Activated CD8-positive, alpha-beta T cell treated with anti-CD3 and anti-CD28 coated beads for 36 hours (primary cell): ENCODE measurements at places on chromosomes 13 and 19. TPM values are rescaled to one million over a fixed set of nuclear protein-coding genes. Genes with fewer than 3 reads are reported as not detected.

The LRRC25 gene
- total RNA-seq: not detected

GRCh38 chr19:32879741-32880140, 10.2 kb upstream of the SLC7A9 start:
- no peak for DNase-seq

GRCh38 chr13:31352467-31352866, 152.7 kb downstream of the B3GLCT start:
- DNase-seq: no peak

The ZNF805 gene
- total RNA-seq: 7.8 TPM

The FDX2 gene
- 14.3 TPM for total RNA-seq

The IFNL1 gene
- total RNA-seq: not detected

The TEX26 gene
- total RNA-seq: not detected

GRCh38 chr13:95067303-95067702, 233.9 kb downstream of the ABCC4 start:
- DNase-seq: no peak

GRCh38 chr19:52094526-52095130, 937 bp downstream of the ZNF841 start:
- peak; percentile 14 for DNase-seq

- DNase-seq: peak; percentile 12
Observed at GRCh38 chr13:100707818-100708740, 33.5 kb upstream of the TMTC4 start.

The USF2 gene
- total RNA-seq: 115 TPM

GRCh38 chr13:22487932-22488331, 692.8 kb upstream of the SGCG start:
- no peak for DNase-seq

- no peak for DNase-seq
Observed at GRCh38 chr13:52744842-52745375, 5.3 kb upstream of the CNMD start.

DNA sequence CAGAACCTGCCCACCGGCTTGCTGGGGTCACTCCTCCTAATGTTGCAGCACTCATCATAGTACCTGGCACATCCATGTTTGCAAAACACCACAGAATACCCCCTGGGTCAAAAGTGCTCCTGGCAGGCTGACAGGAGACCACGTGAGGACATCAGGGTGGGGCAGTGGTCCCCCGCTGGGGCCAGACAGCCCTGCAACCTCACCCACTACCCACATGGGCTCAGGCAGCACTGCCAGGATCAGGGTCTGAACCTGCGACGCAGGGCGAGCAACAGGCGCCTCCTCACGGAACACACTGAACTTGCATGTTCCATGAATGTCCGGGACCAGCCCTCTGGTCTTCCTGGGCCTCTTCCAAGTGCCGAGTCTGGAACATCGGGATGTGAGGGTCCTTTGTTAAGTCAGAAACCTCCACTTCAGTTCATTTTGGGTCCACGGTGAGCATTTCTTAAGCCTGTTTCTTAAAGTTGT, 1.4 kb upstream of the SLC7A9 start:
- no peak for DNase-seq

DNA sequence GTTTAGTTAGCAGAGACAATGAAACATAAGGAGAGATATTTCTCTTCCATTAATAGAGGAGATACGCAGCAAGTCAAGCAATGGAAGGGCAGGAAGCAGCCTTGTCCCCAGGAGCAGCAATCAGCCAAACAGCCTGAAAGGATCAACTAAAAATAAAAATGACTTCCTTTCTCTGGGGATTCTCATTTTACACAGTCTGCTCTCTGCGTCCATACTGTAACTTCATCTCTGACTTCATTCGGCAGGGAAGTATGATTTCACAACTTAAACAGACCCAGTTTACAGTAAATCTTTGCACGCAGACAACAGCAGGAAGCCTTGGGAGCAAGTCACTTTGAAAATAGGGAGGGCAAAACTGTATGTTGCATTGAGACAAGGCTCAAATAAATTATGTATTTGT, 826.7 kb downstream of the DIAPH3 start:
- DNase-seq: no peak

DNA sequence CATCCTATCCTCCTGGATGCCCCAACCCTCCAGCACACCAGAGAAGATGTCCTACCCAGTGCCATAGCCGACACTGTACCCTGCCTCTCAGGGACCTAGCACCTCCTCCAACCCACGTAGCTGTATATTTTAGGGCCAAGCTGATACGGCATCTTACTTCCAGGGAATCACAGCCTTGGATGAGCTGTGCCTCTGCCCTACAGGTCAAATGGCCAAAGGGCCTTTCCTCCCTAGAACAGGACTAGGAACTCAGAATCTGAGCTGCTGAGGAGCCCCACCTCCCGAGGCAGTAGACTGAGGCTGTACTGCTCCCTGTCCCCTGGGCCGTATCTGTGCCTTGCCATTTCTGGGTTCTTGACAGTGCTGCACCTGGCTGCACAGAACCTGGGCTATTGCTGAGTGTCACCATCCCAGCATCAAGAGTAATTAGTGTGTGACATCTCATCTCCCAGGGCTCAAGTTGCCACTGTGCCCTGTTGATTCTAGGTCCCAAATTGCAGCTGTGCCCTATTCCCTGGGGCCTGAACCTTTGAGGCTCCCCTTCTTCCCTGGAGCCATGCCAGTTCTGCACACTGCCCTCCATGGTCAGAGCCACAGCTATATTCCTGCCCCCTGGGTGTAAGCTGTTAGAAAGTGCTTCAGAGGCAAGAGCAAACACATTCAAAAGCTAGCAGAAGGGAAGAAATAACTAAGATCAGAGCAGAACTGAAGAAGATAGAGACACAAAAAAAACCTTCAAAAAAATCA, 41.0 kb downstream of the VWA8 start:
- DNase-seq: no peak

DNA sequence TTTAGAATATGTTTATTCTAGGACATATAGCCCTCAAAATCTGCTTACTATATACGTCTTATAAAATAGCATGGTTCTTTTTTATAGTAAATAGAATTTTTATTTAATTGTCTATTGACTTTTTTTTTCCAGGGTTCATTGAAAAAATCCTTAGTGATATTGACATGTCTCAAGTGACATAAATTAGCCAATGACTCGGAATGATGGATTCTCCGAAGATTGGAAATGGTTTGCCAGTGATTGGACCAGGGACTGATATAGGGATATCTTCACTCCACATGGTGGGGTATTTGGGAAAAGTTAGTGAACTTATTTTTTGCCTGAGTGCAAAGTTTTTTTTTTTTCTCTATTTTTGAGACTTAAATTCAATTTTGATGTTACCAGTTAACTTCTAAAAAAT, 3.2 kb downstream of the USPL1 start:
- DNase-seq: no peak

The TINCR gene
- total RNA-seq: 0.38 TPM
